ENCODE measurements at places on chromosomes 12 and 14.

DNA sequence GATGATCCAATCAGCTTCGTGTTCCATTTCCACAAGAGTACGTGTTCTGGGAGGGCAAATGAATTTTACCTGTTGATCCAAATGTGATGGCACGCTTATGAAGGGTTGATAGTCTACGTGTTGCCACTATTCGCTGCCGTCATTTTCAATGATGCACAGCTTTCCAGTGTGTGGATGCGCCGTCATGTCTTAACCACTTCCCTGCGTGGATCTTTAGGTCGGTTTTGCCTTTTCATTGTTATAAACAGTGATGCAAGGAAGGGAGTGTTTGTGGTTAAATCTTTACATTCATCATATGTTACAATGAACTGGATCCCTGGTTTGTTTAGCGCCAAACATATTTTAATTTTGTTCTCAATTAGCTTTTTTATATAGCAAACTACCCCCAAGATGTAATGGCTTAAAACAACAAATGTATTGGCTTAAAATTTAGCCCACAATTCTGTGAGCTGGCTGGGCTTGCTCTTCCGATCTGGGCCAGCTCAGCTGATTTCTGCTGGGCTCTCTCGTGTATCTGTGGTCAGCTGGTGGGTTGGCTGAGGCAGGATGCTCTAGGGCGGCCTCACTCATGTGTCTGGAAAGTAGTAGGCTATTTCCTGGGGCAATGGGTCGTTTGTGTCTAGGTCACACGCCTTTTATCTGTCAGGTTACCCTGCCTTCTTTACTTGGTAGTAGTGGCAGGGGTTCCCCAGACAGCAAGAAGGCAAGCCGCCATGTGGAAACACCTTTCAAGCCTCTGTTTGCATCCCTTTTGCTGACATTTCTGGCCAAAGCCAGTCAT is 176.7 kb downstream of the CRADD start:
- DNase-seq = no peak

GRCh38 chr12:16586350-16587109 is 19.4 kb downstream of the LMO3 start:
- no peak for DNase-seq

- no peak for DNase-seq
Observed at GRCh38 chr14:65976761-65977404, 509.3 kb upstream of the CCDC196 start.

DNA sequence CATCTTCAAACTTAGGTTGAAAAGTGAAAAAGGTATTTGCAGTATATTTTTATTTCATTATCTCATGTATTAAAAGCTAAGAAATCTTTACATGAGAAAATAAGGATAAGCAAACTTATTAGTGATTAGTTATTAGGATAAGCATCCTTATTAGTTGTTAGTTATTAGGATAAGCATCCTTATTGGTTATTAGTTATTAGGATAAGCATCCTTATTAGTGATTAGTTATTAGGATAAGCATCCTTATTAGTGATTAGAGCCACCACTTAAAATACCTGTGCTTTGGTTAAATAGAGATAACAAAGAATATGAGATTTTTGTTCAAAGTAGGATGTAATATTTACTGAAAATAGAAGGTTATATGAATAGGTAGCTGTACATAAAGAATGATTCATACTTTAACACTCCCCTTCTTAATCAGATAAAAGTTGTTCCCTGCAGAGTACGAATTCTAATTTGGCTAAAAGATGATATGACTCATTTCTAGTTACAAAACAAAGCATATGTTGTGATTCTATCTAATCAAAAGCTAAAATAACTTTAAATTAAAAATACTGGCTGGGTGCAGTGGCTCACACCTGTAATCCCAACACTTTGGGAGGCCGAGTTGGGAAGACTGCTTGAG is 56.4 kb downstream of the KDM5A start:
- DNase-seq = no peak

- DNase-seq = no peak
Observed at GRCh38 chr12:108612788-108613282, 15.0 kb upstream of the TMEM119 start.

- DNase-seq = no peak
Observed at GRCh38 chr14:39376667-39377403, 55.4 kb downstream of the FBXO33 start.
